AG04450 (cell line): ENCODE measurements at places on chromosomes 11 and 22.

- no peak for DNase-seq
These were observed 57.8 kb downstream of the MED15 start for GRCh38 chr22:20565079-20565734.

GRCh38 chr11:22197139-22198005 is 4.5 kb downstream of the ANO5 start:
- DNase-seq, result no peak

DNA sequence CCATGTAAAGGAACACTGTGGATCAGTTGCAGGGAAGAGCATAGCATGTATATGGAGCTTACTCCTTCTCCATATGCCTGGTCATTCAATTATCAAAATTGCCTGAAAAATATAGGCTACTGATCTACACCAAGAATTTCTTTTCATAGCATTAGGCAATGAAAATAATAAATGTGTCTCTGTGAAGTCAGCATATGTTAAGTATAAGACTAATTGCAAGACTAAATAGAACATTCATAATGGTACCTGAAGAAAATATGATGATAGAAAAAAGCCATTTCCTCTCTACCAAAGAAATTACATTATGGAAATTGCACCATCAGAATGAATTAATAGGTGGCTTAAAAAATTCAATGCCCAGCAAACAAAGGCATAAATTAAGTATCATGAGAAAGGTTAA is 584.7 kb downstream of the NELL1 start:
- no peak for DNase-seq

- DNase-seq, result no peak
These were observed 22.6 kb downstream of the GDPD4 start for GRCh38 chr11:77278595-77279506.

DNA sequence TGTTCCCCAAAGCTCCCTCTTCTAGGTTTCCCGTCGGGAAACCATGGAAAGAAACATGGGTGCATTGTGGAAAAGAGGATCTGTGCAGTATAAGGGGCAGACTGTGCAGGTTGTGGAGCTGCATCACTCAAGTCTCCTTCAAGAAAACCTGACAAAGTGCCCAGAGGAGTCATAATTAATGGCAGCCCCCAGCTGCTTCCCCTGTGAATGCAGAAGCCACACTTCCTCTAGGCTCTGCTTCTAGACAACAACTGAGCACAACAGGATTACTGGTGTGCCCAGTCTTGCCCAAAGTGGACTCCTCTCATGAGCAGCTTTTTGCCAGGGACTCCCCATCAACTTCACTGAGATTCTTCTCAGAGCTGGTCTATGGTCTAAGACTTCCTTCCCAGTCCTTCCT is 42.6 kb upstream of the SCUBE2 start:
- DNase-seq, result no peak

GRCh38 chr22:46058591-46059519 is 81.9 kb upstream of the WNT7B start:
- no peak for DNase-seq

DNA sequence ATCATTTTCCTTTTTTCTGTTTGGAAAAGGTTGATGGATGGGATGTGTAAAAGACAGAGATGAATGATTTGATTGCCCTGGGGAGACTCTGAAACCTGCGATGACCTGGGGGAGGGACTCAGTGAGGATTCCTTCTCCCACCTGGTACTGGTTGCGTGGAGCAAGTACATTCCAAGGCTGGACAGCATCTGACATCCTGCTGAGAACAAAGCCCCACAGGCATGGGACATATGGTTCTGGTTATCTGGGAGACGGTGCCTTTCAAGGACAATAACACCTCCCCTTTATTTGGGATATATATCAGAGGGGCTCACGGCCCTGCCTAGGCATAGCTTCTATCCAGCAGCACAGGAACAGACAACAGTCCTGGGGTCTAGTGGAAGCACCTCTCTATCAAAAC is 527.8 kb downstream of the METTL15 start:
- DNase-seq, result no peak

GRCh38 chr22:25753252-25753651 is 11.3 kb downstream of the MYO18B start:
- no peak for DNase-seq
